ENCODE measurements at places on chromosomes 11 and 22.

DNA sequence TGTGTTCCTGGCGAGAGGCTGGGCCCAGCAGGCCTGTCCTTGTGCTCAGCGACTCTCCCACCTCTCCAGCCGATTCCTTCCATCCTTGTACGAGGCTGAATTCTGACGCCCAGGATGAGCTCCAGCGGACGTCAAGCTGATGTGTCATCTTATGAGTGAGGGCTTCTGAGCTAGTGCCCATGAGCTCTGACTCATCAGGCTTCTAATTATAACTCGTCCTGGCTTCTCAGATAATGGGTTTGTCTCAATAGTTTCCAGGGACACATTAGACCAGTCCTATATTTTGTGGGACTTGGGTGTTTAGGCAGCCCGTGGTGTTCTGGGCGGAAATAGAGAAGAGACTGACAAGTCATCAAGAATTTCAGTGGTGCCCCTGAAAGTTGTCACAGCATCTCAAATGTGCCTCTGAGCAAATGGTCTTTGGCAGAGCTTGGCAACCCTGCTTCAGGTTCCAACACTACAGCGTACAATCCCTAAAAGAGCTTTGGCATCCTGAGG lies 108.2 kb upstream of the CD44 start:
- peak; percentile 98 for DNase-seq

GRCh38 chr22:29901354-29901753 lies 18.4 kb downstream of the MTMR3 start:
- peak; percentile 76 for DNase-seq

GRCh38 chr11:45104006-45104789 lies 42.2 kb upstream of the PRDM11 start:
- DNase-seq, result no peak

- no peak for DNase-seq
Observed at GRCh38 chr11:97742717-97743116, 1278.0 kb upstream of the CNTN5 start.

DNA sequence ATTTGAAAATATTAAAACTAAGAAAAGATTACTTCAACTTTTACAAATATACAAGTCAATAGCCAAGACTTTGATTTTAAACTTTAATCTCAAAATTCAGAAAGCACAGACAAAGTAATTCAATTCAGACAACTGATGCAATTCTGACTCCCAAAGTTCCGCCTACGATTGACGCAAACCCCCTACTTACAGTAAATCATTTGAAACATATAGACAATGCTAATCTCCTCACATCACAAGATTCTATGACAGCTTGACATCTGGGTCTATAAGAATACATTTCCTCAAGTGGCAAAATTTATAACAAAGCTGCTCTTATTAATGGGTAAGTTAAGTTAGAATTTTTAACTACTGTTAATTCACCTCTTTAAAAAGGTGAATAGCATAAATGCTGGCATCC lies 75.2 kb downstream of the GUCY1A2 start:
- DNase-seq, result no peak

- peak; percentile 21 for DNase-seq
Observed at GRCh38 chr11:79447038-79447786, 6.4 kb upstream of the TENM4 start.

DNA sequence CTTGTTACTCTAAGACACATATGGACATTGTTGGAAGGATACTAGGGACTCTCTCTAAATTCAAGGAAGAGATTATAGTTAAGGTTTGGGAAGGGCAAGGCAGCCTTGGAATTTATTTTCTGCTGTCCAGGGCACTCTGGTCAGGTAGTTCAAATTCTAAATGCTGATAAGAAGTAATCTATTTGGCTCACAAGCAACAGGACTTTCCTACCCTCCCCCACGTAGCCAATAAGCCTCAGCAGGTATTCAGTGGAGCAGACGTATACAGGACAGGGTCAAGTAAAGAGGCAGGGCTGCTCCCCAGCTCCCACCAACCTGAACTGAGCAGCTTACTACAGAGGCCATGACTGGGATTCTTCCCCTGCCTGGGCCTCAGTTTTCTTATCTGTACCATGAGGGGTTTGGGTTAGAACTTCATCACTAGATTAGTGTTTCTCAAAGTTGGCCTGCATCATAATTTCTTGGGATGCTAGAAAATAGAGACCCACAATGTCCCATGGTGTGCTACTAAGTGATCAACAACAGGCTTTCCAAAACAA lies 6.1 kb upstream of the INSC start:
- DNase-seq, result no peak

- DNase-seq, result no peak
Observed at GRCh38 chr22:36768616-36769015, 7.3 kb downstream of the IFT27 start.

- DNase-seq, result no peak
Observed at GRCh38 chr11:27395556-27396258, 32.7 kb upstream of the CCDC34 start.

GRCh38 chr22:30196141-30196879 lies 50.2 kb downstream of the LIF start:
- peak; percentile 97 for DNase-seq

- no peak for DNase-seq
Observed at GRCh38 chr11:70080763-70081162, 2.6 kb downstream of the ANO1 start.

DNA sequence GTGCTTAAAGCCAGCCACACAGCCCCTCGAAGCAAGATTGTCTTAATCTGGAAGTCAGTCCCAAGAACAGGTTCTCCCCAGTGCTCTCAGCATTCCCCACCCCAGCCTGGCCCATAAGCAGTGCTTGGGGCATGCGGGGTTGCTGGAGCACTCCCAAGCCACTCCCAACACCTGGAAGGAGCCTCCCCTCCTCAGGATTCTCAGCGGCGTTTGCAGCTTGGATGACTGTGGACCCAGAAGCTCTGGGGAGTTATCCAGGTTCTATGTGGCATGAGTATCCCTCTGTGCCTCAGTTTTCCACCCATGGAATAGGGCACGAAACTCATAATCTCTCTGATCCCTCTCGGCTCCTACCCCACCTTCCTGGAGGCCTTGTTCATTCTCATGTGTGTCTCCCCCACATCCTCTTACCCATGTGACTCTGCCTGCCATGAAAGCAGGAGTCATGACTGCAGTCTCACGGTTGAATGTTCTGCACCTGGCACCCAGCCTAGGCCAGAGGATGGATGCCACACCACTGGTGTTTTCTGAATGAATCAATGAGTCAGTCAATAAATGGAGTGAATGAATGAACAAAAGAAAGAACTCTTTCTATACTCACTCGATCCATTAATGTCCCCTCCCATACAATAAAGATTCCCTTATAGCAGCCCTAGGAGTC lies 33.4 kb upstream of the WNT7B start:
- DNase-seq, result no peak

- no peak for DNase-seq
Observed at GRCh38 chr11:14335712-14336111, 23.3 kb downstream of the RRAS2 start.

DNA sequence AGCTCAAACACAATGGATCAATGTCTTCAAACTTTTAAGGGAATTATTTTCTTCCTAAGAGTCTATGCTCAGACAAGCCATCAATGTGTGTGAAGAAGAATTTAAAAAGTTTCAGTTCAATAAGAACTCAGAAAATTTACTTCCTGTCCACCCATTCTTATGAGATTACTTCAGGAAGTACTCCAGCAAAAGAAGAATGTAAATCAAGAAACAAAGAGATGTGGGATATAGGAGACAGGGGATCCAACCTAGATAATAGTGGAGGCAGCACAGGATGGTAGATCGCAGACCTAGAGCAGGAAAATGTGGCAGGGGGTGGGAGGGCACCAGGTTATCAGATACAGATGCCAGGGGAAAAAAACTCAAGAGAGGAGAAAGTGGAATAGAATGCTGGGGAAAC lies 170.6 kb downstream of the MPPED1 start:
- DNase-seq, result no peak

DNA sequence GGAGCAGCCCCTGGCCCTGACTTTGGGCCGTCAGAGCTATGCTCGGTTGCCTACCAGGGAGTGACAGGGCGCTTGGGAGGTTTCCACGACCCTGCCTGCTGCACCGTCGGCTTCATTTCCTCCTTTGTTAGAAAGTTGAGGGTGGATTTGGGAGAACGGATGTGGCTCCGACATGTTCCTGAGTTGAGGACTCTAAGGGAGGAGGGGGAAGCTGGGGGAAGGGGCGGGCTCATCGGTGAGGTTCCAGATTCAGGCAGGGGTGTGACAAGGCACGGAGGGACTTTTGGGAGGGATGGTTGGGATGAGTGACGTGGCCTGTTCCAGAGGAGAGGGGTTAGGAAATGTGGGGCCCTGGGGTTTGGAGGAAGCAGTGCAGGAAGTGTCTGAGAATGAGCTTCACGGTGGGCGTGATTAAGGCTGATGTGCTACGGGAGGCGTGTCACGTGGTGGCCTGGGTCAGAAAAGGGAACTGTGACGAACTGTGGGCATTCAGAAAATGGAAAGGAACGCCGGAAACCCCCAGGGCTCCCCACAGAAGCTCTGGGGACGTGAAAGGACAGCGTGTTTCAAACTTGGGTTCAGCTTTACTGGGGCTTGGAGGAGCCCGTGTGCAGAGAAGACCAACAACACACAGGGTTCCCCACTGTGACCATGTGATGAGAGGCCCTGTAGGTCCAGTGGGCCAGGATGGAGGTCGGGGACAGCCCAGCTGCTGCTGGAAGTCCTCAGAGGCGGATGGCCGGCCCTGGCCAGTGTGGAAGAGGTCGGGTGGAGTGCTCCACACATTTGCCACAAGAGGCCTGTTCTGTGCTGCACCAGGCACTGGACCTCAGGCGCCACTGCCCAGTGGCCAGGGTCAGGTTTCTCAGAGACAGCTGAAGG lies 2.8 kb downstream of the PARVB start:
- DNase-seq, result peak; percentile 97

DNA sequence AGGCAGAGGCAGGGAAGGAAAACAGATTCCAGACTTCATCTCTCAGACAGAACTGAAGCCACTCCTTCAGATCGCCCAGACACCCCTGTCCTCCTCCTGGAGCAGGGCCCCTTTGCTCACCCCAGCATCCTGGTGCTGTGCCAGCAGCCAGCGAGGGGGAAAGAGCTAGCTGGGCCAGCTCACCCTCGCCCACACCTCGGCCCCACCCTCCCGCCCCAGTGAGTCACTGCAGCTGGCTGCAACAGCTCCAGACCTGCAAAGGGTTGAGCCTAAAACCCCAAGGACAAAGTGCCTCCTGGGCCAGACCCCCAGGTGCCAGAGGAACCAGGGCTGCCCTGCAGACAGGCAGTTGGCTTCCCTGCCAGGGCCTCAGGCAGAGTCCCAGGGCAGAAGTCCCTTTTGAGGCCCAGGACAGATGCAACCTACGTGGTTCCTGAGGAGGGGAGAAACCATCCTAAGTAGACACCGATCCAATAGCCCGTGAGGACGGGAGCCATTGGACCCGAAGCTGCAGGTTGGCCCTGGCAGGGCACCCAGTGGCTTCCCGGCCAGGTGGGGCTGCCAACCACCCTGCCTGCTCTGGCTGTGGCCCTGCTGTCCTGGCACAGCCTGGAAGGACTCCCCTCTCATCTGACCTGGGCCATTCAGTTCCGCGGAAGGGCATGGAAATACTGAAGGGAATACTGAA lies 7.2 kb downstream of the AHNAK start:
- DNase-seq, result peak; percentile 72

DNA sequence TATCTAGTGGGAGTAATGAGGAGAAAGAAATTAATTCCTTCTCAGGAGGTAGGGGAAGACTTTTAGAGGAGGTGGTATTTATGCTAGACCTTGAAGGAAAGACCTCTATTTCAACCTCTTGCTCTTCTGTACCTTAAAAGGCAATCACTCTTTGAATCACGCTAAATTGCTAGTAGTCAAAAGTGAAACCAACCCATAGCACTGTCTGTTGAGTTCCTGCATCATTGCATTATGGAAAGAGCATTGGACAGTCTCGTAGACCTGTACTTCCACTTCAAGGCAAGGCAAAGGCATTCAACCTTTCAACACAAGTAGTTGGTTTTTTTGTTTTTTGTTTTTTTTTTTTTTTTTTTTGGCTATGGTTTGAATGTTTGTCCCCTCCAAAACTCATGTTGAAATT lies 770.4 kb downstream of the ETS1 start:
- DNase-seq, result no peak

DNA sequence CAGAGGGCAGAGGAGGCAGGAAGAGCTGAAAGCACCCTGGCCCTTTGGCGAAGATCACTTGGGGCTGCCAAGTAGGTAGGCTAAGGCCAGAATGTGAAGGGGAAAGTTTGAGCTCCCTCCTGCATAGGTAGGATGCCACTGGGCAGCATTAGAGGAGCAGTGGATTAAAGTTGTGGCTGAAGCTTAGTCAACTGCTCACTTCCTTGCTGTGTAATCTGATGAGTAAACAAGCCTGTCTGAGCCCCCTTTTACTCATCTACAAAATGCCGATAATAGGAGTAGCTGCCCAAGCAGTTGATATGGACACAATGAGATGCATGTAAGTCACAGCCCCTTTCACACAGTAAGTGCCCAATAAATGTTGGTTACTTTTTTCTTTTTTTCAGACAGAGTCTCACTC lies 216.4 kb downstream of the MN1 start:
- no peak for DNase-seq

DNA sequence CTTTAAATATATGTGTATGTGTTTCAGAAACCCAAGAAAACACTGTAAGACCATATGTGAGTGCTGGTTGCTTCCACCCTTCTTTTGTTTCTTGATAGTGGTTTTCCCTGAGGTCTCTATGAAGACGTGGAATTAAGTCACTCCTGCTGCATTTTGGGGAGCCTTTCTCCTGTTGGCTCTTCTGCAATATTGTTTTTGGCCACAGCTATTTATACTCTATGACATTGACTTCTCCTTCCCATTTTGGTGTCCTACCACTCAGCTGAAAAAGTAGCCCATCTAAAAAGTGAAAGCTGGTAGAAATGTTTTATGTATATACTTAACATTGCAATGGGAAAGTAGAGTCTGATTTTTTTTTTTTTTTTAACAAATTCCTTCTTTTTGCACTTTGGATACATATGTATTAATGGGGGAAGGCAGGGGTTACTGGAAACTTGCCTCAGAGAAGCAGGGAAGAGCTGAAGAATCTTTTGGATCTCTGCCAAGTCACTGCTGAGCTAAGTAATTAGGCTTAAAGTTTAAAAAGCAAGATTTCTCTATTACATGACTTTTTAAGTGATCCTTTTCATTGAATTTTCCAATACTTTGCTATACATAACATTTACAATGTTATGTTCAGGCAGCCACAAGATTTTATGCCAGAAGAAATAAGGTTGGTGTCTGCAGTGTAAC lies 1.8 kb downstream of the TTC17 start:
- DNase-seq, result peak; percentile 58

- DNase-seq, result no peak
Observed at GRCh38 chr11:24406980-24407379, 89.9 kb upstream of the LUZP2 start.

DNA sequence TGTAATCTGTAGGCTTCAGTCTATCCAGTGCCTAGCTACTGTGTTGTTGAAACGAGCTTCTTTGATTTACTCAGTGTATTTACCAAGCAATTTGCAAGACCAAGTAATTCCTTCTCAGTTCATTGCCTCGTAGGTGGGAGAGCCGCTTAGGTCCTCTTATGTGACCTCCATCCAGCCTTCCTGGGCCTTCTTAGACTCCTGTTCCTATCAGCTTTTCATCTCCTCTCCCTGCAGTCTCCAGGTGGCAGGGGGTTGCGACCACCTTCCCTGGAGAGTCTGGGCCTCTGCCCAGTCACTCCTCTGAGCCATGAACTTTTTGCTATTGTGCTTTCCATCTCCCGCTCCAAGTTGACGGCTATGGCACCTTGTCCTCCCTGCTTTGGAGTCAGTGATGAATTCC lies 251.8 kb downstream of the KIRREL3 start:
- no peak for DNase-seq

- DNase-seq, result no peak
Observed at GRCh38 chr11:65558930-65559509, 861 bp upstream of the LTBP3 start.

Data from suppressor macrophage treated with lipopolysaccharide for 4 hours (primary cell).